ENCODE measurements at places on chromosomes 2 and 18. TPM values are rescaled to one million over a fixed set of nuclear protein-coding genes. Genes with fewer than 3 reads are reported as not detected.

GRCh38 chr18:59874166-59874565 is 25.6 kb upstream of the PMAIP1 start:
- DNase-seq = peak; percentile 83

DNA sequence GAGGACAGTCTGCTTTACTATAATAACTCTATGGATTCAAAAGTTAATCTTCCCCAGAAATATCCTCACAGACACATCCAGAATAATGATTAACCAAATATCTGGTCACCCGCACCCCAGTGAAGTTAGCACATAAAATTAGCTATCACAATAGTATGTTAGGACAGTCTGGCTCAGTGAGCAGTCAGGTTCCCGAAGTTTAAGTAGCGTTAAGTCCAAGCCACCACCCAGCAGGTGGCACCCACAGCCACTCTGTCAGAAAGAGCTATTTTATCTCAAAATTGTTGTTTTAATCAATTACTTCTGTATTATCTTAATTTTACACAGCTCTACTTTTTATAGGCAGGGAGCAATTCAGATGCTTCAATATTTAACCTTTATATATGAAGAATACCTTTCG is 537.5 kb downstream of the MBD2 start:
- DNase-seq = no peak

GRCh38 chr2:238947920-238948710 is 100.2 kb downstream of the TWIST2 start:
- peak; percentile 90 for DNase-seq

- DNase-seq = no peak
Observed at GRCh38 chr2:24710806-24711205, 82.4 kb downstream of the PTRHD1 start.

DNA sequence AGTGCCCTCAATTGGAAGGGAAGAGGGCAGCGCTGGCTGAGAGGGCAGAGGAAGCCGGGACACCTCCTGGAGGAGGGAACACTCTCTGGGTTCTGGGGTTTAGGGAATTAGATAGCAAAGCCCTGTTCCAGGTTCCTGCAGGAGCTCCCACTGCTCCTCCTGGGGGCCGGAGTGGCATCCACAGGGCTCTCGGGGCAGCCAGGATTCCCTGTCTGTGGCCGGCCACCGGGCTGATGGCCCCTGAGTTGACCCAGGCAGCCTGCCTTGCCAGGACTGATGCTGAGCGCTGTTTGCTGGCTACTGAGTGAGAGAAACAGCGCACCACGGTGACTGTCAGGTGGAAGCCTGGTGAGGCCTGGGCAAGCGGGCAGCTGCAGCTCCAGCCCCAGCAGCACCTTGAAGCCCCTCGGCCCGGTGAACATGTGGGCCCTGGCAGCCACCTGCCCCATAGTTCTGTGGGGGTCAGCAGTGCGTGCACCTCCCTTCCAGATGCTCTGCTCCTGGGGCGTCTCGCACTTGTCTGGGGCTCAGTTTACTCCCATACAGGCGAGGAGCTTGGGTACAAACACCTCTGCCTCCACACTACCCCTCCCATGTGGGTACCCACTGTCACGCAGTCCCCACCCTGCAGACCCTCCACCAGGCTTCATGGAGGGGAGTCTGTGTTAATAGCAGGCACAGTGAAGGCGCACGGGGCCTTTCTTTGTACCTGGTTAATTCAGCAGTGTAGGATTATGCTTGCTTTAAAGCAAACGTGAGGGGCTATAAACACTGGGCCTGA is 7.7 kb upstream of the ALLC start:
- no peak for DNase-seq

GRCh38 chr2:127615511-127616166 is 30.3 kb upstream of the GPR17 start:
- DNase-seq = peak; percentile 57

DNA sequence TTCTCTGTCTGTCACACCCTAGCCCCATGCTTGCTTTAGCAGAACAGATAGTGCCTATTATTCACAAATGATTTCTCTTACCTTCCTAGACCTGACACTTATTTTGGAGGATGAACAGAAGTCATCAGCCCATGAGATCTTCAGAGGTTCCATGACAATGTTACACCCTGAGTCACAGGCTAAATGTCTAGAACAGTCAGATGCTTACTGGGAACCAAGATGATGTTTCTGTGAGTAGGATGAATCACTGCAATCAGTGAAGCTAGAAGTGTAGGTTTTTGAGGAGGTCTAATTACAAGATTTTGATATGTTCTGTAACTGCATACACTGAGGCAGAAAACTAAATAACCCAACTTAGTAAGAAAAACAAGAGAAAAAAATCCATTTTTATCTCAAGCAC is 123.0 kb upstream of the THUMPD2 start:
- DNase-seq = peak; percentile 31

GRCh38 chr2:189866296-189866695 is 82.0 kb downstream of the PMS1 start:
- DNase-seq = no peak

DNA sequence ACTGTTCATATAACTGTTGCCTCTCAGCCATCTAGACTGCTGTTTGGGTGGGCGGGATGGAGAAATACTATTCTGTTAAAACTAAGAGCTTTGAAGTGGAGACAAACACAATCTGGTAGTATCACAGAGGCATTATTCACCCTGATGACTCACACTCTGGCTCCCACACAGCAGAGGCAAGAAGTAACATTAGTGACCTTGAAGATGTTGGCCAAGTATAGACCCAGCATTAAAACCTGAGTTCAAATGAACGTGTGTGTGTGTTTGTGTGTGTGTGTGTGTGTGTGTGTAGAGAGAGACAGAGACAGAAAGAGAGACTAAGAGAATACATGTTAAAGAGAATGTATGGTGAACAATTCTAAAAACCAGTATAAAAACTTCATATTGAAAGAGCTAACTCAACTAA is 22.5 kb upstream of the ACVR1 start:
- peak; percentile 78 for DNase-seq

DNA sequence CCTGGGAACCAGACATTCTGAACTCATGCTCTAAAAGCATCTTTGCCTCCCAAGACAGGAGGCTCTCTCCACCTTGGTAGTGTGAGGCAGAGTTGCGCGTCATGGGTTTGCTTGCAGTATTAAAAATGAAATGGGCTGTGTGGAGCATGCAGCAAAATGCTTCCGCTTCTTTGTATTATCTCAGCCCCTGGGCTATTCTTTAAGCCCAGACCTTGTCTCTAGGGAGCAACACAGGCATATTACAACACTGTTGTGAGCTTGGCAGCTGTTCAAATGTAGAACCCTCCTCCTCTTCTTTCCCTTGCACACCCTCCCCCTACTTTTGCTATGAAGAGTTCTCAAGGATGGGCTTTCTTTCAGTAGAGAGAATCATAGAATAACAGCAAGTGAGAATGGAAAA is 185.1 kb upstream of the LHCGR start:
- no peak for DNase-seq

GRCh38 chr2:34037157-34037556 is 438.1 kb upstream of the FAM98A start:
- no peak for DNase-seq

GRCh38 chr2:42558827-42559226 is 9.6 kb upstream of the MTA3 start:
- no peak for DNase-seq

- no peak for DNase-seq
Observed at GRCh38 chr2:162926907-162927306, 88.3 kb upstream of the KCNH7 start.

GRCh38 chr2:100196786-100197494 is 54.5 kb upstream of the AFF3 start:
- DNase-seq = no peak

DNA sequence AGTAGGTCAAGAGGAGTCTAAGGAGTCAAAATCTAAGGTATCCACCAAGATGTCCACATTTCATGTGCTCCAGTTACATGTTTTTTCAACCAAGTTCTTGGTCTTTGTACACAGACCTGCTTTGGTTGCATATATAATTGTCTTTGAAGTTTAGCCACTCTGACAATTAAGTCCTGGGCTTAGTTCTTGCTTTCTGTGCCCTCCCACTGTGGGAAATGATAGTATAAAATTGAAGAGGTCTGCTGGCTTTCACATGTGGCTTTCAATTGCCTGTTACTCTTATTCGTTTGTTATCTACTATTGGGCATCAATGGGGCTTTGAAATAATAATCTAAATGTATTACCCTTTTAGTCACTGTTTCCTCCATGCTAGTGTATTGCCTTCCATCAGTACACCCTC is 72.8 kb downstream of the TBR1 start:
- DNase-seq = no peak

DNA sequence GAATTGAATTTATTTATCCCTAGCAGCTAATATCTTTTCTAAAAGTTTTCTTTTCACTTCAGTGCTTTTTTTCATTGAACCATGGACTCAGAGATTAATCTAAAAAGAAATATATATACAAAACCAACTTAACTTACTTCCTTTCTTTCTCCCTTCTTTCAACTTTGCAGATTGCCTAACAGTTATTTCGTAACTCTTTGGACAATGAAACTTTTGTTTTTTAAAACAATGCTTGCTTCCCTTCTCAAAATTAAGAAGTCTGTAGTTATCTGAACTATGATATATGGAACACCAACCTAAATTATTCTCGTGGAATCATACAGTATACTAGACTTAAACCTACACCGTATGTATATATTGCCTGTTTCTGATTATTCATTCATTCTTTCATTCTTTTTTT is 62.9 kb downstream of the MIB1 start:
- no peak for DNase-seq

DNA sequence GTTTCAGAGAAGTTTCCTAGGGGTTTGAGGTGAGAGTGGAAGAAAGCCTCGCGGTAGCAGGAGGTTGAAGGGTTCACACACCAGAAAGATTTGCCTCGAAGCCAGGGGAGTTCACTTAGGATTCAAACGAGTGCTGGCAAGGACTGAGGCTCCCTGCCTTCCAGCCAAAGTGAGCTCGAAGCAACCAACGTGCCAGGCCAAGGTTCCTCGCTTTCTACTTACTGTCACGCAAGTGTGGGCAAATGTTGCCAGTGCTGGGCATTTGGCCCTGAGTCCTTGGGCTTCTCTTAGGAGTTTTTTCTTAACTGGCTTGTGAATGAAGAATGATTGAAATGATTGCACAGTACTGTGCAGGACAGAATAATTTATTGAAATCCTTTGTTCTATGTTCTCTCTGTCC is 53.6 kb downstream of the TMEM178A start:
- no peak for DNase-seq

DNA sequence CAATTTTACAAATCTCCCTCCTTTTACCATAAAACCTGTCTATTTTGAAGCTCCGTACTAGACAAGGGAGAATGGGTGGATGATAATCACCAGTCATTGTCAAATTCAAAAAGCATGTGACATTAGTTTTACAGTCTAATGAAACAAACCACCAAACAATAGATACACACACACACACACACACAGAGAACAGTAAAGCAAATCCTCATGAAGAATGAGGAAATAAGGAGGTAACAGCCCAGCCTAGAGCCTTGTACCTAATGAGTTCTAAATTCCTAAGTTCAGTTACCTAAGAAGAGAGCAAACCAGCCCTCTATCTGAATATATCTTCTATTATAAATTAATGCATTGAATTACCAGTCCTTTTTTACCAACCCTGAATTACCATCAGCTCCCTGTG is 36.8 kb upstream of the BZW1 start:
- DNase-seq = no peak

DNA sequence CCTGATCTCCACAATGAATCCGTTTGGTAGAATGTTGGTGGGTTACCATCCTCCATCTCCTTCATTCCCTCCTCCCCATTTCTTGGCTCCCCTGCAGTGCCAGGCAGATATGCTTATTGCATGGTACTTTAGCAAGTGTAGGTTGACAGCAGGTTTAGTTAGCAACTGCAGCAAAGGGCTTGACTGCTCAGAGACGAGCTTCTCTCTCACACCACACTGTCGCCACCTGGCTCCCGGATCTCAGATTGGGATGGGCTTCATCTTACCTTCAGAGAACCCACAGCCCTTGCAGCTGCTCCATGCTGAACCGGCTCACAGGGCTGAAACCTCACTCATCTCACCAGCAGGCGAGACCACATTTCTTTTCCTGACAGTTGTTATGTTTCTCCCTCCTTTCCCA is 88.8 kb downstream of the VWA3B start:
- no peak for DNase-seq

GREB1L gene
- total RNA-seq = 5.7 TPM

ZNF519 gene
- 5.0 TPM for total RNA-seq

IL18R1 gene
- 4.6 TPM for total RNA-seq

SEPTIN10 gene
- 56.0 TPM for total RNA-seq

CTAGE1 gene
- total RNA-seq = not detected

SOX11 gene
- 11.2 TPM for total RNA-seq

COL3A1 gene
- 9.3 TPM for total RNA-seq

LOXHD1 gene
- total RNA-seq = not detected

ATOH8 gene
- 17.7 TPM for total RNA-seq

EFHD1 gene
- total RNA-seq = 0.95 TPM
